ENCODE measurements at places on chromosomes 5 and 9.

- DNase-seq = no peak
These were observed 2.6 kb upstream of the ENC1 start for GRCh38 chr5:74643111-74643562.

- peak; percentile 74 for DNase-seq
These were observed 1.2 kb upstream of the GPBP1 start for GRCh38 chr5:57172466-57173318.

DNA sequence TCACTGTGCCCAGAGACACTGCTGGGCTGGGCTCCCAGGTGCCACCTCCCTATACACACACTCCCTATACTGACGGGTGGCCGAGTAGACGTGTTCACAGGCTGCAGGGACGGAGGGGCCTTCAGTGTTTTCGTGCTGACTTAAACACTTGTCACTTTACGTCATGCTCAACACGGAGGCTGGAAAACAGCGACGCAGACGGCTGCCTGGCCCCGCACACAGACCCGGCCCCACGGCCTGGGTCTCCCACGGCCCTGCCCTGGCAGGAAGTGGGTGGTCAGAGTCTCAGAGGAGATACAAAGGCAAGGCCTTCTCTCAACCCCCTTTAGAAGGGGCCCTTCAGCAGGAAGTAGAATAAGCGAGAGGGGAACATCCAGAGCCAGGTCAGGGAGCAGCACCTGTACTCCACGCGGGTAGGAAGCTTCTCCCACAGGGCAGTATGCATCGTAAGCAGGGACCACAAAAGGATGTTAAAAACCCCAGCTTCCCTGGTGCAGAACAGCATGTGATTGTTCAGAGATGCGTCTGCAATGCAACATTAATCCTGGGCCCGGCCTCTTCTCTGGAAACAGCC lies 11.9 kb upstream of the TBC1D9B start:
- peak; percentile 6 for DNase-seq

GRCh38 chr5:135533794-135534193 lies 2.0 kb downstream of the NEUROG1 start:
- no peak for DNase-seq

GRCh38 chr9:38342096-38342495 lies 50.4 kb upstream of the ALDH1B1 start:
- DNase-seq = no peak

All from testis (tissue), 5 donors.